Pancreas (tissue), 10 donors: ENCODE measurements at places on chromosomes 11 and 22.
A peak's percentile ranks its signal among the peaks of the same experiment; 100 is the strongest.

GRCh38 chr11:93936460-93936859, 84.7 kb upstream of the HEPHL1 start:
- no peak for DNase-seq

GRCh38 chr11:45537614-45538013, 127.8 kb downstream of the CHST1 start:
- DNase-seq, result no peak

DNA sequence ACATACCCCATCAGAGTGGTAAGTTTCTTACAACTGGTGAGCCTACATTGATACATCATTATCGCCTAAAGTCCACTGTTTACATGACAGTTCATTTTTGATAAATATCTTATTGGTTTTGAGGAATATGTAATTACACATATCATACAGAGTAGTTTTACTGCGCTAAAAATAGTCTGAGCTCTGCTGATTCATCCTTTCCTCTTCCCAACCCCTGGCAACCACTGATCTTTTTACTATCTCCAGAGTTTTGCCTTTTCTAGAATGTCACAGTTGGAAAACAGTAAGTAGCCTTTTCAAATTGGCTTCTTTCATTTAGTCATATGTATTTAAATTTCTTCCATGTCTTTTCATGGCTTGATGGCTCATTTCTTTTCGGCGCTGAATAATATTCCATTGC, 112.8 kb downstream of the LARGE1 start:
- no peak for DNase-seq

DNA sequence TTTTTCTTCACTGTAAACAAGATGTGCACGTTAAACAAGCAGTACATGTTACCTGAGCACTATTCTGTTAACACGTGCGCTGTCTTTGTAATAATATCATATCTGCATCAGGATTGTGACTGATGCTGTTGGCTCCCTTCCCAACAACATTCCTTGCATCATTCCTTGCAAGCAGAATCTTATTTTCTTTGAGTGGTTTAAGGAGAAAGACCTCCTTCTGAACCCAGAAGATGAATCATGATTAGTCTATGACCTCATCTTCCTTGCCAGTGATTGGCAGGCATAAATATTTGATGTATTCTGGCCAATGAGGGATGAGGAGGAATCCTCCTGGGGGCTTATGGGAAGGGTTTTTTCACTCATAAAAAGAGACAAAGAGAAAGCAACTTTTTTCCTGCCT, 46.2 kb downstream of the C11orf71 start:
- no peak for DNase-seq

DNA sequence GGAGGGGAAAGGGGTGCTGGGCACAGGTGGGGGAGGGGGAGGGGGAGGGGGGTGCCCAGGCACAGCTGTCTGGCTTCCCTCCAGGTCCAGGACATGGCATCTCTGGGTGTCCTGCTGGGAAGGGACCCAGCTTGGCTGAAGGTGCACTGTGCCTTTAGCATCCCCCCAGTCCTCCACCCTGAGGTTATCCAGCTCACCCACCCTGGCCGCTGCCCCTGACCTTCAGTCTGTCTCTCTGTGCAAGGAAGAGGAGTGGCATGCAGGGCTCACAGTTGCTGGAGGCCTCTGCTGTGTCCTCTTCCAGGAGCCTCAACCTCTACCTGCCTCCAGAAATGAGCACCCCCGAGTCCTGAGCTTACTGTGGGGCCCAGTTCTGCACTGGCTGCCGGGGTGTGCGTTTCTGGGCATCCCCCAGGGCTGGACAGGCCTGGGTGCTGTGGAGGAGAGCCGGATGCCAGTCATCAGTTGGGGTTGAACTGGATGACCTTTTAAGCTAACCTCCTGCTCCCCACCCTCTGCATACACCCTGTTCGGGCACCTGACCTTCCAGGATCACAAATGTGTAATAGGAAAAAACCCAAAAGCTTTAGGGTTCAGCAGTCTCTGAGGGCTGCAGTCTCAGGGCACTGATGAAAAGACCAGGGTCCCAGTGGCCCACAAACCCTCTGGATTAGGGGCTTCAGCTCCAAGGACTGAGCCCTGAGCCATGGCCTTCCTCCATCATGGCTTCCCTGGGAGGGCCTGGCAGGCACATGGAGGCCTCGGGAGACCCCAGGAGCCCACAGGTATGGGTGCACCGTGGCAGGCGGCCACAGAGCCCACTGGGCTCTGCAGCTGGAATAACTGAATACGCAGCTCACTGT, 9.6 kb upstream of the CTSD start:
- no peak for DNase-seq

DNA sequence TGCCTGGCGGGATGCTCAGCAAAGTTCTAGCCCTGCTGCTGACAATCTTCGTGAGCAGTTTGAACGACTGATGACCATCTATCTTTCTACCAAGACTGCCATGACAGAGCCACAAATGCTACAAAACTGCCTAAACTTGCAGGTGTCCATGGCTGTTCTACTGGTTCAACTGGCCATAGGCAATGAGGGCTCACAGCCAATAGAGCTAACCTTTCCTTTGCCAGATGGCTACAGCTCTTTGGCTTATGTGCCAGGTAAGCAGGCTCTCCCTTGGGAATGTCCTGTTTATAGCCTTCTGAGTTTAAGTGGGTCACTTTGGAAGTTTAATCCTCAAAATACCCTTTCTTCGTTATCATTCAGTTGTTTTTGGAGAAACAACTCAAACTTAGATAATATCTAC, 20.1 kb downstream of the UBE4A start:
- DNase-seq, result no peak

DNA sequence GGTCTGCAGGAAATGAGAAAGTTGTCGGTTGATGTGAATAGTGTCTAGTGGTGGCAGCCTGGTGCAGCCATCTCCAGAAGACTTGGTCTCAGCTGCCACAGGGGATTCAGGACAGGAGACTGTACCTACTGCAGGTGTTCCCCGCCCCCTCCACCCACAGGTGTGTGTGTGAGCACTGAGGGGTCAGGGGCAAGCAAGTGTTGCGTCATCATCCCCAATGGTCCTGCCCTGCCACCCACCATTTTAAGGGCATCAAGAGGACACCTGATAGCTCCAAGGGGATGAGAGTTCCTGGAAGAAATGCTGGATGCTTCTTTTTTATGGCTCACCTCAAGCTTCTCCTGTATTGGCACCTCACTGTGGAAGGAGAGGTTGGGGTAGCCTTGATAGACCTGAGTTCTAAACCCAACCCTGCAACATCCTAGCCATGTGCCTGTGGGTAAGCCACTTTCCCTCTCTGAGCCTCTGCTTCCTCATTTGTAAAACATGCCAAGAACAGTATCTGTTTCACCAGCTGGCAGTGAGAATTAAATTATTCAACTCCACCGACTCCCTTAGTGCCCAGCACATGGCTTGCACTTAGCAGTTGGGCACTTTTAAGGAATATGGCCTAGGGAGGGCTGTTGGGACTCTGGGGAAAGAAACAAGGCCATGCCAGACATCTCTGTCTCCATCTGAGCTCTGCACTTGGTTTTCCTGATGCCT, 6.1 kb downstream of the C11orf91 start:
- DNase-seq, result no peak

GRCh38 chr11:2700415-2701211, 819 bp upstream of the KCNQ1OT1 start:
- peak; percentile 52 for DNase-seq
